ENCODE measurements at places on chromosomes 1 and 21. TPM values are rescaled to one million over a fixed set of nuclear protein-coding genes. Genes with fewer than 3 reads are reported as not detected.

The TTC24 gene
- total RNA-seq: not detected

The CFHR1 gene
- total RNA-seq: 0.16 TPM

The LAMC2 gene
- 8.5 TPM for total RNA-seq

The PHF13 gene
- total RNA-seq: 12.4 TPM

The TEKT2 gene
- under 0.01 TPM for total RNA-seq

The S100A7 gene
- total RNA-seq: not detected

The OR2T33 gene
- not detected for total RNA-seq

The ADGRL4 gene
- 8.2 TPM for total RNA-seq

The UQCRHL gene
- 15.3 TPM for total RNA-seq

The C4BPB gene
- not detected for total RNA-seq

The HES3 gene
- total RNA-seq: not detected

The RUNX3 gene
- not detected for total RNA-seq

The CA6 gene
- not detected for total RNA-seq

The DYNLT5 gene
- not detected for total RNA-seq

The CD84 gene
- not detected for total RNA-seq

The SPRR2B gene
- total RNA-seq: not detected

The FCRL5 gene
- not detected for total RNA-seq

The CAMK1G gene
- not detected for total RNA-seq

The COL6A2 gene
- 2,830 TPM for total RNA-seq

The CD52 gene
- total RNA-seq: not detected

The PTGFR gene
- 15.5 TPM for total RNA-seq

The AMY1A gene
- total RNA-seq: not detected

The KLHDC8A gene
- total RNA-seq: not detected

The FAM163A gene
- not detected for total RNA-seq

The GMEB1 gene
- total RNA-seq: 4.1 TPM

The PTCH2 gene
- total RNA-seq: 0.17 TPM

The UBE2U gene
- not detected for total RNA-seq

The TYW3 gene
- total RNA-seq: 19.4 TPM

The HSD3B1 gene
- not detected for total RNA-seq

The TTC39A gene
- 0.26 TPM for total RNA-seq

The KLF17 gene
- total RNA-seq: not detected

The TRIM67 gene
- total RNA-seq: not detected

All from bronchial smooth muscle cell (primary cell).